Left lobe of liver (tissue), 2 donors: ENCODE measurements at places on chromosomes 7 and 10. TPM values are rescaled to one million over a fixed set of nuclear protein-coding genes. Genes with fewer than 3 reads are reported as not detected.

The PLAC9 gene
- 2.2 TPM for total RNA-seq

The CCNJ gene
- total RNA-seq, result 1.7 TPM

The BBS9 gene
- total RNA-seq, result 6.3 TPM

The FAM24B gene
- 0.60 TPM for total RNA-seq

The ZP3 gene
- 0.20 TPM for total RNA-seq

The TMEM270 gene
- total RNA-seq, result not detected

The MRC1 gene
- total RNA-seq, result 30.9 TPM

The SEC31B gene
- 6.7 TPM for total RNA-seq

The AKR1C4 gene
- total RNA-seq, result 292 TPM

The PON1 gene
- total RNA-seq, result 465 TPM

The EIF3B gene
- 62.6 TPM for total RNA-seq

The FBXL13 gene
- 0.18 TPM for total RNA-seq

The GPR146 gene
- total RNA-seq, result 28.1 TPM

The CLRN3 gene
- total RNA-seq, result 25.1 TPM

The TACC2 gene
- 21.5 TPM for total RNA-seq

The CDNF gene
- total RNA-seq, result 4.8 TPM

The CALN1 gene
- 0.45 TPM for total RNA-seq

The GPRIN2 gene
- 1.1 TPM for total RNA-seq

The OR13A1 gene
- not detected for total RNA-seq

The FFAR4 gene
- 0.25 TPM for total RNA-seq

The SHTN1 gene
- 25.8 TPM for total RNA-seq

The CDH23 gene
- 20.9 TPM for total RNA-seq

The GRID2IP gene
- not detected for total RNA-seq

The TAS2R41 gene
- 0.45 TPM for total RNA-seq

The SUN3 gene
- total RNA-seq, result not detected

The HDAC9 gene
- 2.1 TPM for total RNA-seq

The TEX47 gene
- not detected for total RNA-seq

The REEP3 gene
- total RNA-seq, result 23.7 TPM

The FOXK1 gene
- total RNA-seq, result 8.4 TPM

The TDRD1 gene
- 0.05 TPM for total RNA-seq

The NUTM2D gene
- total RNA-seq, result 4.0 TPM

The RNF32 gene
- 1.0 TPM for total RNA-seq

The PCGF6 gene
- total RNA-seq, result 7.6 TPM

The GSTO1 gene
- total RNA-seq, result 194 TPM

The GNGT1 gene
- not detected for total RNA-seq

The CACNA2D1 gene
- total RNA-seq, result 0.91 TPM
